ENCODE measurements at places on chromosomes 16 and 17.

GRCh38 chr17:82599674-82600661 lies 48.3 kb downstream of the WDR45B start:
- DNase-seq = no peak

DNA sequence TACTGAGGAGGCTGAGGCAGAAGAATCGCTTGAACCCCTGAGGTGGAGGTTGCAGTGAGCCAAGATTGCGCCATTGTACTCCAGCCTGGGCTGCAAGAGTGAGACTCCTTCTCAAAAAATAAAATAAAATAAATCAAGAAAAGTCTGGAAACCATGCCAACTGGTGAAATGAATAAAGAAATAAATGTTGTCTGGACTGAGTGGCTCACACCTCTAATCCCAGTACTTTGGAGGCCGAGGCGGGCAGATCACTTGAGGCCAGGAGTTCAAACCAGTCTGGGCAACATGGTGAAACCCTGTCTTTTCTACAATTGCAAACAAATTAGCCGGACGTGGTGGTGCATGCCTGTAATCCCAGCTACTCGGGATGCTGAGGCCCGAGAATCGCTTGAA lies 744 bp upstream of the LRRC37A3 start:
- no peak for DNase-seq

- DNase-seq = no peak
Measured at GRCh38 chr17:50090971-50091917, 3.9 kb upstream of the PDK2 start.

DNA sequence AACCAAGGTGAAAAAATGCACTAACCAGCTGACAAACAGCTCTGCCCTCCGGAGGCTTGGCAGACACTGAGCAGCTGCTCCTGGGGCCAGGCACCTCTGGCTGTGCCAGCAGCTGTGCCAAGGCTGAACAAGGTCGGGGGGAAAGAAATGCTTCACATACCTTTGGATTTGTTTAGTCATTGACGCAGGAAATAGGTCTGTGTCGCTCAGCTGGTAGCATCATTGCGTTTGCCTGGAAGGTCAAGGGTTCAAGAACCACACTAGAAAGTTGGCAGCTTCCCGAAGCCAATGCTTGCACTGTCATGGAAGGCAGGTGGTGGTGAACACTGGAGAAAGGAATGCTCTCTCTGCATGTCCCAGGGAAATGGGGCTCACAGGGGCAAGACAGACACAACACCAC lies 63.5 kb downstream of the PCTP start:
- no peak for DNase-seq

DNA sequence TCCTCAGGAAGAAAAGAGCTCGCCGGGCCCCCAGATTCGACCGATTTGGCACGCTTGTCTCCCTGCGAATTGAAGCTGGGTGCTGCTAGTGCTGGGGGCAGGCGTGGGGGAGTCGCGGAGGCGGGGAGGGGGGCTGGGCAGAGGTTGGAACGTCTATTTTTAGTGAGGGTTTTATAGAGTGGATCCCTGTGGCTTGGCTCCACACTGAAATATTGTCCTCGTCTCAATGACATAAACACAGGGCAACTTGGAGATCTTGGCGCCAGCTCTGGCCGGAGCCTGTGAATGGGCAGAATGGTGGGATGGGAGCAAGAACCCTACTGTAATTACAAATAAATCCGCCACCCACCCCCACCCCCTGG lies 15.7 kb upstream of the NOG start:
- DNase-seq = no peak

DNA sequence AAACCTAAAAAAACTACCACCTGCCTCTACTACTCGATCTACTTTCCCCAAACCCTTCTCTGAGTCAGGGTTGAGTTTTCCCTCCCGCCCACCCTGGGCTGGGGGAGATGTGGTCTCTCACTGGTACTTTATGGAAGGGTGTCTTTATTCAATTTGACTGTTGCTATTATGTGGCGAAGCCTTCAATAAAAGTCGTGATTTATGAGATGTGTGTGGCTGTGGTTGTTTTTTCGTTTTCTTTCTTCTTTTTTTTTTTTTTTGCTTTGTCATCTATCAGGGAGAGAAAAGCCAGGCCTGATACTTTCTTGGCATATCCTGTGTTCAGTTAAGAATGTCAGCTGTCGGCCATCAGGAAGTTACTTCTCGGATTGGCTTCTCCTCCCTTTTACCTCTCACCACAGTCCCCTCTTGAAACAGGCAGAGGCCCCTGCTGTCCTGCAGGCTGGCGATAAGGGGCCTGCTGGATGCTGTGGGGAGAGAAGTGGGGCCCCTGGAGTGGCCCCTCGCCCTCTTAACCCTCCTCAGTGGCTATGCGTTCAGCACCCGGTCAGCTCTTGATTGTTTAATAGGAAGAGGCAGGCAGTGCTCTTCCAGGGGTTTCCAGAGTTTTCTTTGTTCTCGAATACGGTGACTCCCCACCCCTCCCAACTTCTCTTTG lies 123.0 kb downstream of the MSI2 start:
- DNase-seq = no peak

GRCh38 chr16:66523861-66524354 lies 26.0 kb downstream of the TK2 start:
- peak; percentile 48 for DNase-seq

DNA sequence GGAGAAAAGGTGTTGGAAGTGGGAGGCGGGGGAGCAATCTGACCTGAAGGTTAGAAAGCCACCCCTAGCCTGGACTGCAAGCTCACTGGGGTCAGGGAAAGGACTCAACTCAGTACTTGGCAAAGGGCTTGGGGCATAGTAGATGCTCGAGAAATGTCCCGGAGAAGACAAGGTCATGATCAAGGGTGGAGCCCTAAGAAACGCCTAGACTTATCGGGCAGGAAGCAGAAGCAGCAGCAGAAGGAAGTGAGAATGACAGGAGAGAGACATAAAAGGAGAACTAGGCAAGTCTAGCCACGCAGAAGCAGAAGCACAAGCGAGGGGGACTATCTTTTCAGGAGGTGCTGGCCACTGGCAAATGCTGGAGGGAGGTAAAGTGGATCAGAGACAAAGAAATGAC lies 10.2 kb downstream of the COTL1 start:
- DNase-seq = peak; percentile 29

- no peak for DNase-seq
Measured at GRCh38 chr17:27489045-27489715, 32.9 kb downstream of the KSR1 start.

- DNase-seq = no peak
Measured at GRCh38 chr16:49419006-49419405, 45.4 kb downstream of the C16orf78 start.
